ENCODE measurements at places on chromosomes 1 and 21.

GRCh38 chr21:17631195-17631594, 18.5 kb upstream of the BTG3 start:
- DNase-seq: no peak

DNA sequence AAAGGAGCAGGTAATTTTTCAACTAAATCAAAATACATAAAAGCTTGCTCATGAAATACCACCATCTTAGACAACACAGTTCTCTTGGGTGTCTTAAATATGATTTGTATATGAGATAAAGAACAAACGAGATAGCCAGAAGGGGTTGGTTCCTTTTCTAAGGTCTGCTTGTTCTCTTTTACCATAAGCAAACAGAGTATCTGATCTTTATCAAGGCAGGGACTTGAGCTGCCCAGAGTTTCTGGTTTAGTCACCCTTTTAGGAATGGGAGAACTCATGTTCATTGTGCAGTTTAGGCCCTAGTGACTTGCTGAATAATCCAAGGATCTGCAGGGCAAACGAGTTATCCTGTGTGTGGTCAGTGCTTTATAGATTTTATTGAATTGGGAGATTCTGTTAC, 3.0 kb upstream of the SUCO start:
- DNase-seq: no peak

DNA sequence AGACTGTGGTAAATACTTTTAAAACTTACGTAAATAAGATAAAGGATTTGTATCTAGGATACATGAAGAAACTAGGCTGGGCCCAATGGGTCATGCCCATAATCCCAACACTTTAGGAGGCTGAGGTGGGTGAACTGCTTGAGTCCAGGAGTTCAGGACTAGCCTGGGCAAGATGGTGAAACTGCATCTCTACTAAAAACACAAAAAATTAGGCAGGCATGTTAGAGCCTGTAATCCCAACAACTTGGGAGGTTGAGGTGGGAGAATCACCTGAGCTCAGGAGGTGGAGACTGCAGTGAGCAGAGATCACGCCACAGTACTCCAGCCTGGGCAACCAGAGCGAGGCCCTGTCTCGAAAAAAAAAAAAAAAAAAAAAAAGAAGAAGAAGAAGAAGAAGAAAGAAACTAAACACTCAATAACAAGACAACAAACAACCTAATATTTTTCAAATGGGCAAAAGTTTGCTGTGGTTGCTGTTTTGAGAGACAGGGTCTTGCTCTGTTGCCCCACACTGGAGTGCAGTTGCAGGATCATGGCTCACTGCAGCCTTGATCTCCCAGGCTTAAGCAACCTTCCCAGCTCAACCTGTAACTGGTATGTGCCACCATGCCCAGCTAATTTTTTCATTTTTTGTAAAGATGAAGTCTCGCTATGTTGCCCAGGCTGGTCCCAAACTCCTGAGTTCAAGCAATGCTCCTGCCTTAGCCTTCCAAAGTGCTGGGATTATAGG, 78.3 kb downstream of the EIF4G3 start:
- no peak for DNase-seq

DNA sequence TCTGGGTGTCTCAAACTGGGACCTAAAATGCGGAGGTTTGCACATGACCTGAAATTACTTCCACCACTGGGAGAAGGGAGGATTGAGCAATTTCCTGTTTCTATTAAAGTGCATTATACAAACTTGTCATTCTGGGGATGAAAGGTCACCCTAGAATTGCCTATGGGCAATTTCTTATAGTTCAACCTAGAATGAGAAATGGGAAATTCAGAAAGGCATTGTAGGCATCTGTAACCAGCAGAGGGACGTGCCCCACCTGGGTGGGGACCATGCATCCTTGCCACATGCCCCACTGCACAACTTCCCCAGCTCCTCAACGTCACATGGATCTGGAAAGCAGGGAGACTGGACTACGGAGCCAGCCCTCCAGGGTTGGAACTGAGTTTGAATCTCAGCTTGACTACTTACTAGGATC, 47.0 kb downstream of the MRPL39 start:
- DNase-seq: no peak

GRCh38 chr1:200040481-200041138, 13.1 kb downstream of the NR5A2 start:
- DNase-seq: no peak

GRCh38 chr1:48750109-48750508, 26.6 kb downstream of the BEND5 start:
- DNase-seq: no peak

GRCh38 chr1:162191396-162192305, 122.2 kb downstream of the NOS1AP start:
- no peak for DNase-seq

DNA sequence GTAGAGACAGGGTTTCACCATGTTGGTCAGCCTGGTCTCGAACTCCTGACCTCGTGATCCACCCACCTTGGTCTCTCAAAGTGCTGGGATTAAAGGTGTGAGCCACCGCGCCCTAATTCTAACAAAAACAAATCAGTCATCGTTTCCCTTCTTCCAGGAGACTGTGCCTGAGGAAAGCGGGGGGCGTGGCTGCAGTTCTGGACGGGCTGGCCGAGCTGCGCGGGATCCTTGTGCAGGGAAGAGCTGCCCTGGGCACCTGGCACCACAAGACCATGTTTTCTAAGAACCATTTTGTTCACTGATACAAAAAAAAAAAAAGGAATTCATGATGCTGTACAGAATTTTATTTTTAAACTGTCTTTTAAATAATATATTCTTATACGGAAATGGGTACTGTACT, 104.2 kb downstream of the WDR4 start:
- DNase-seq: no peak

- no peak for DNase-seq
Observed at GRCh38 chr1:66290761-66291530, 243.0 kb upstream of the SGIP1 start.

GRCh38 chr1:53585129-53585528, 125.9 kb downstream of the DMRTB1 start:
- peak; percentile 23 for DNase-seq

- DNase-seq: no peak
Observed at GRCh38 chr21:36692835-36693488, 6.0 kb upstream of the SIM2 start.

GRCh38 chr1:68202239-68202832, 30.0 kb downstream of the WLS start:
- no peak for DNase-seq

DNA sequence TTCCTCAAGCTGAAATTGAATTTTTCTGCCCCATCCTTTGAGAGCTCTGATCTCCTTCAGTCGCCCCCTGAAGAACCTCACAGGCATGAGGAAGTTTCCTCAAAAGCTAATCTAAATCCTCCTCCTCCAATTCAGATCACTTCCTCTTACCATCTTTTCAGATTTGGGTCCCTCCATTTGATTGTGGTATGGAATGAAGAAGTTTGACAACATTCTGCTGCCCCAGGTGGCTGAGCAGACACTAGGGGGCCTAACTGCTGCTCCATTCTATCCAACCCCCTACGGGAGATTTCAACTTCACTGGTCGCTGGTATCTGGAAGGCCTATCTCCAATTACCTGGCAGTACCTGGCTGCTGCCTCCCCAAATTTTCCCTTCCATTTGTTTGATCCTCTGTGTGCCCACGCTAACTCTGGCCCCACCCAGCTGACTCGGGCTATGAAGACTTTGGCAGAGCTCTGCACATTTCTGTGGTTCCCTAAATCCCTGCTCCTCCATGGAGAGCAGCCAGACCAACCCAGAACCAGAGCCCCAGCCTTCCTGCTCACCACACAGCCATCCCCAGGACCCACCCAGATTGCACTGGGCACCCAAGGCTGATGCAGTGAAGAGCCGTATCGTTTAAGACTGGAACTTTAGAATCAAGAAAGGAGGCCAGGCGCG, 7.8 kb downstream of the IRF6 start:
- DNase-seq: no peak

- no peak for DNase-seq
Observed at GRCh38 chr21:34222031-34222335, 141.8 kb upstream of the KCNE2 start.

DNA sequence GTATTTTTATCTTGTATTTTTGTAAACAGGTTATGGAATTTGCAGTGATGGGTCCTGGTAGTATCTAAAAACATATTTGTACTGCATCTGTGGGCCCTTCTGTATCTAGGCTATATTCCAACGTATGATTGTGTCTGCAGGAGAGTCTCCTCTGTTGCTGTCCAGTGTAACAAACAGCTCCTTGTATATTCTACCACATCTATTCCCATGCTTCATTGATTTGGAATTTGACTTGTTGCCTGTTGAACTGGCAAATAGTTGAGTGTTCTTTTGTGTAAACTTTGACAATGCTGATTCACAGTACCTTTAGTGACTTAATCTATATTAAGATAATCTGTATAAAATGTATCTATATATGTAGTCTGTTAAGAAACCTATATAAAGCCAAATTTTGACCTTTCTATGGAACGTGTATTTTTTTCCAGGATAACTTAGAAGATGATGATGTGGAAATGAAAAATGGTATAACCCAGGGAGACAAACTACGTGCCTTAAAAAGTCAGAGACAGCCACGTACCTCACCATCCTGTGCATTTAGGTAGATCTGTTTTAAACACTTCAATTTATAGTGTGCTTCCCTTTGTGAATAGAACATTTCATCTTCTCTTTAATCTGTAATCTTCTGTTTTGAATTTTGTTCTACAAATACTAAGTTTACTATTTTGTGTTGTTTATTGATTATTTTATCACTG, 43.4 kb upstream of the GPR88 start:
- DNase-seq: no peak

GRCh38 chr1:25795211-25795610, 4.8 kb upstream of the SELENON start:
- DNase-seq: no peak

- DNase-seq: no peak
Observed at GRCh38 chr21:26773058-26773457, 72.2 kb downstream of the ADAMTS1 start.

- DNase-seq: peak; percentile 51
Observed at GRCh38 chr1:181482521-181483284, 614 bp upstream of the CACNA1E start.

DNA sequence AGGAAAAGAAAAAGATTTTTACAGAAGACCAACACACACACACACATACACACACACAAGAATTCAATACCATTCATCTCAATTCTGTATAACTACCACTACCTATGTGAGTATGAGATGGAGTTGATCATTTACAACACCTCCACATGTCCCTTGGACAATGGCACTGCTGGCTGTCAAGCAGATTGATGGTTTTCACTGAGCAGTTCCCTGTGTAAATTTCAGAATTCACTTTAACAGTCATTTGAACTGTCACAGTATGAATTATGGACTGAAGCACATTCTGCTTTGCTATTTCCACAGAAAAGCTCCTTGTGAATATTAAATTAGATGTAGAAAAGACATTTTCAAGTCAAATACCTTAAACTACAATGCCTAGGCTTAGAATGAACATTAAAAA, 14.3 kb downstream of the KCNT2 start:
- no peak for DNase-seq

GRCh38 chr1:248688527-248689298, 13.9 kb downstream of the OR14I1 start:
- DNase-seq: peak; percentile 44

GRCh38 chr1:9843576-9843945, 19.8 kb upstream of the CLSTN1 start:
- no peak for DNase-seq

DNA sequence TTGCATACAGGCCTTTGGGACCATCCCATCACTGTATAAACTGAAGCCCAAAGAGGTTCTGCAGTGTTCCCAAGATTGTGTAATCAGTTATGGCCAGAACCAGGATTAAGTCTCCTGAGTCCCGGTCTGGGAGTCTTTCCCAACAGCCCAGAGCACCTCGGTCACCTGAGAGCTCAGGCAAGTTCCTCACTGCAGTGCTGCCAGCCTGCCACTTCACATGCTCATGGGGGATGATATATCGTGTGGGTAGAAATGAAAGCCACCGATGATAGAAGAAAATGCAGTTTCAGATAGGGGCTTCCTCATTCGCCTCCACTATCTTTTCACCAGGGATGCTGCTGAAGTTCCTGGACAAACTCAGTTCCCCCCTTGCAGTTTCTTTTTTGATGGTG, 30.4 kb downstream of the FHAD1 start:
- no peak for DNase-seq

GRCh38 chr1:227734856-227735538, at the start of the genes JMJD4 and SNAP47:
JMJD4 (minus strand) TSS chr1:227735302; CDS start chr1:227735273, 29 bp downstream.
SNAP47 (plus strand) TSS chr1:227735435; CDS start chr1:227747737, 12,302 bp downstream.
- DNase-seq: peak; percentile 93

- no peak for DNase-seq
Observed at GRCh38 chr1:121444096-121444495, 259.3 kb downstream of the SRGAP2C start.

DNA sequence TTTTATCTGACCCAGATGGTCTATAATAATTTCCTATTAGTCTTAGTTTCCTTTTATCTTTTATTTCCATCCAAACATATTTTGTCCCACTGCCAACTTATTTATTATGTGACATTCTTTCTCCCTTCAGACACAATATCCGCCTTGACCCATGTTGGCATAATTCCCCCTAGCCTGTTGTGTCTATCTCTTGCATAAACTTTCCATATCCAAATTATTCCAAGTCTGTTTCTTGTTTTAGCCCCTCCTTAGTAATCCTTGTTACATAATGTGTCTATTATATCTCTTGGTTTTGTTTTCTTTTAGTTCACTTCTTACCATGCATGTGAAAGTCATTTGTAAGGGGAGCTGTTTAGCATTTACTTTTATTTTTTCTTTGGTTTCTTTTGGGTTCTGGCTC, 81.6 kb upstream of the CACHD1 start:
- DNase-seq: no peak
